ENCODE measurements at places on chromosomes 1 and 21.

DNA sequence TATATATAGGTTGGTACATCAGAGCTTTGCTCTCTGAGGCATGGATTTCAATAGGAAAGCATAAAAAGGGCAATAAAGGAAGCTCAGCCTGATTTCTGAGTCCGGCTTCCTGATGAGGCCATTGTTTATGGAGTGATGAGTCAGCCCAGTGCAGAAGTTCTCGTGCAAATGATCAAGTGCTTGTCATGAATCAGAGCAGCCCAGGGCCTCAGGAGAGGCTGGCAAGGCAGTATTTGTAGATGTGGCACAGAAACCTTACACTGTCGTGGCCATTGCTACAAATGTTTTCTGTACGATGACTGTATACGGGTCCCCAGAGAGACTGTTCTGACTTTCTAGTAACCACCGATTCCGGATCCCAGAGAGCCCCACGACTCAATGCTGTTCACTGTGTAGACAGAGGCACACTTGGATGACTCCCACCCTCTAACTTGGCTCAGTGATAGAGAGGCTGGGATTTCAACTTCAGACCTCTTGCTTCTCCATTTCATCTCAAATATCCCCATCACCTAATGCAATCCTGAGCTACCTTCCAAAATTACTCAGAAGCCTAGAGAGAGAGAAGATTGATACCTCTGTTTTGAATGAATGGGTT, 26.8 kb downstream of the UMODL1 start:
- DNase-seq = no peak

DNA sequence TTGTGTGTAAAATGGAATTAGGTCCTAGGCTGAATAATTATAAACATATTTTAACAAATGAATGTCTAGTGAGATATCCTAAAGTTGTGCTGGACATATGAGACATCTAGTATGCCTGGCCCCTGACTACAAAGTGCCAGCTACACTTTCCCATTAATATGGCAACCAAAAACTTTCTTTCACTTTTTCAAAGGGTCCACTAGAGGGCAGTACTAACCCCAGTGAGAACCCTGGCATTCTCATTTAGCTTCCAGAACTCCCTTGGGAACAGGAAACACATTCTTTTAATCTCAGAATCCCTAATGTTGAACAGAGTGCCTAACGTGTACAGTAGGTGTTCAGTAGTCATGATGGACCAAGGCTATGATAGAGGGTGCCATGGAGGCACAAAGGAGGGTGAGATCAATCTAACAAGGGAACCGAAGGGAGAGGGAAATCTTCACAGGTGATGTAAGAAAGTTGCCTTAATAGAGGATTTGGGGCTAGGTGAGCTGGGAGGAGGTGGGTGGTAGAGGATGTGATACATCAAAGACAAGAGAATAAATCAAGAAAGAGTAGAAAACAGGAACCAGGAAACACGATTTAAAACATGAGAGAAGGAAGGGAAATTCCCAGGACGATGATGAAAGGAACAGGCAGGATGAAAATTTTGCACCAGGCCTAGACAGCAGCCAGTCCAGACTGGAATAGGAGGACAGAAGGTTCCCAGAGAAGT, 41.6 kb downstream of the NSL1 start:
- no peak for DNase-seq

GRCh38 chr1:111938123-111938522, 51.3 kb downstream of the KCND3 start:
- no peak for DNase-seq

GRCh38 chr1:216306830-216307229, 116.4 kb downstream of the USH2A start:
- DNase-seq = no peak

GRCh38 chr1:38308780-38309179, 262.2 kb upstream of the POU3F1 start:
- DNase-seq = no peak

All from activated naive CD4-positive, alpha-beta T cell treated with Interleukin-2 at 50 U/mL for 16 hours (primary cell).